Progenitor cell of endocrine pancreas (in vitro differentiated cells): ENCODE measurements at places on chromosomes 1 and 21.

- H3K27ac ChIP-seq = no peak overlapping the region
- H3K4me3 ChIP-seq = no peak overlapping the region
- no peak for DNase-seq
- no peaks in the 10 kb centered on the region for H3K27me3 ChIP-seq
- peaks cover 2% of the 10 kb centered on the region for H3K4me1 ChIP-seq
- no peaks in the 10 kb centered on the region for H3K36me3 ChIP-seq
Observed at GRCh38 chr21:32143241-32143939, 135.5 kb downstream of the MIS18A start.

DNA sequence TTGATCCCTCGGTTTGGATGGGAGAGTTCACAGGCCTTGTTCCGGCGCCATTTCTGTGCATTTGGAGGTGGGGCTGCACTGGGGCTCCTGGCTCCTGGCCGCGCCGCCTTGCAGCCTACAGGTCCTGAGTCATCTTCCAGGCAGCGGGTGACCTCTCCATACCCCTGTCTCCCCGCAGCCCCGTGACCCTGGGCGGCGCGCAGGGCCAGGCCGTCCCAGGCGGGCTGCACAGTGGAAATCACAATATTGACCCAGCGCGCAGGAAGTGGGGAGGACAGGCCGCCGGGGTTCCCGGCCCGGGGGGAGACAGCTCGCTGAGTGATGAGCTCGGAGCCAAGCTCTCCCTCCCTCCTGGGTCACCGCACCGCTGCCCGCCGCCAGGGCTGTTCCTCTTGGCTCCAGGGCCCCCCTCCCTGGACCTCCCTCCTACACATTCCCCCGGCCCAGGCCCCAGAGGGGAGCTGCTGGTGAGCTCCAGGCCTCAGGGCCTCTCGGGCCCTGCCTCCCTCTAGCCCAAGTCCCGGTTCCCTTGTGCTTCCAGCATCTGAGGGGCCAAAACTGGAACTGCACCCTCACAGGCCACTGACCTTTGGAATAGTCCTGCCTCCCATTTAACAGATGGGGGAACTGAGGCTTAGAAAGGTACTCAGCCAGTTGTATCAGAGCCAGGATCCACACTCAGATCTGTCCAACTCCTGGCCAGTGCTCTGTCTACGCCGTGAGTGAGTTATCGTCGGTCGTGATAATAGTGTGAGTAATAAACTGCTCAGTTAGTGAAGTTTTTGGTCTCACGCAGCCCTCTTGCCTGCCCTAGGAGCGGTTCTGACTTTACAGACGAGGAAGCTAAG lies 142.9 kb upstream of the WNT4 start:
- H3K36me3 ChIP-seq = no peaks in the 10 kb centered on the region
- H3K27ac ChIP-seq = no peak overlapping the region
- no peaks in the 10 kb centered on the region for H3K4me1 ChIP-seq
- DNase-seq = no peak
- no peak overlapping the region for H3K4me3 ChIP-seq

DNA sequence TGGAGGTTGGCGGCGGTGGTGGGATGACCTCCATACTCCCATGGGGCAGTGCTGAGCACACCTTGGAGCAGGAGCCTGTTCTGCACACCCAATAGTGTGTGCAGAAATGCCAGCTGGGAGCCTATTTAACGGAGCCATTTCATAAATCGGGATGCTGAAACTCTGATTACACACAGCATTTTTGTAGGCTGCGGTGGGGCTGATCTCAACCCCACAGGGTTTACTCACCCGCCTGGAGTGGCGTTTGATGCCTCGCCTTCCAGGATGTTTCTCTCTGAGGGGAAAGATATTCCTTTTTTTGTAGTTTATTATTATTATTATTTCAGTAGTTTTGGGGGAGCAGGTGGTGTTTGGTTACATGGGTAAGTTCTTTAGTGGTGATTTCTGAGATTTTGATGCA lies 82.6 kb upstream of the WDR26 start:
- peaks cover 2% of the 10 kb centered on the region for H3K27me3 ChIP-seq
- no peak overlapping the region for H3K4me3 ChIP-seq
- no peak overlapping the region for H3K27ac ChIP-seq
- H3K4me1 ChIP-seq = peaks cover 4% of the 10 kb centered on the region

- no peaks in the 10 kb centered on the region for H3K36me3 ChIP-seq
- H3K27me3 ChIP-seq = peaks cover 77% of the 10 kb centered on the region
- H3K4me3 ChIP-seq = no peak overlapping the region
- H3K27ac ChIP-seq = no peak overlapping the region
Observed at GRCh38 chr1:39720094-39720999, 18.3 kb upstream of the PPIE start.

- no peaks in the 10 kb centered on the region for H3K36me3 ChIP-seq
- no peaks in the 10 kb centered on the region for H3K27me3 ChIP-seq
- H3K27ac ChIP-seq = no peak overlapping the region
Observed at GRCh38 chr1:199067483-199067882, 428.6 kb downstream of the PTPRC start.

GRCh38 chr1:182565537-182565936 lies 23.5 kb downstream of the RNASEL start:
- H3K27me3 ChIP-seq = peaks cover 3% of the 10 kb centered on the region
- no peaks in the 10 kb centered on the region for H3K4me1 ChIP-seq
- H3K27ac ChIP-seq = no peak overlapping the region
- no peaks in the 10 kb centered on the region for H3K36me3 ChIP-seq

DNA sequence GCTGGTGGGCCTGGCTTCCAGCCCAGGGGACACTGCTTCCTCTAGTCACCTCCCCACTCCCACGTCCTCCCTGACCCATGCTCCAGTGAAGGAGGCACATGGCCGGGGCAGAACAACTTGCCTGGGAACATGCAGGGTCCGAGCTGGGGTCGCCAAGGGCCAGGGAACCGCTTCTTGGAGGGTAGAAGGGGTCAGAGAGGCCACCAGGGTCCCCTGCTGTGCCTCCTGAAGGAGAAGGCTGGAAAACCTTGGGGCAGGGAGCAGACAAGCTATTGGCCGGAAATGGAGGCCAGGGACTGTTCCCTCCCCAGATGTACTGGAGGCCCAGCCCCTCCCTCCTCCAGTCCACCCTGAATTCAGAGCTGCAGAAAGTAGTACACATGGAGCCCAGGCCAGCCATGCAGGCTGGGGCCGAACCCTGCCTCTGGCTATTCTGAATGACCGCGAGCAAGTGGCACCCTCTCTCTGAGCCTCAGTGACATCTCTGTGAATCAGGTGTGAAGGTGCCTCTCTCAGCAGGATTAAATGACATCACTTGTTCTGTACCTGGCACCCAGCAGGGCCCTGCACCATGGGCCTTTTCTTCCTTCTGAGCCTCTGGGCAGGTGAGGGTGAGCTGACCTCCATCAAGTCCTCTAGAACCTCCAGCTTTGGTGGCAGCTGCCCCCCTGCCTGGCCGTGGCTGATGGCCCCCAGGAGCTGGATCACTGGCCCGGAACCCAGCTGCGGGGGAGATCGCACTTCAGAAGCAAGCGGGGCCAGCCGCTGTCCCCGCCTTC lies 15.7 kb downstream of the SPOCD1 start:
- peaks cover 30% of the 10 kb centered on the region for H3K27me3 ChIP-seq
- no peak overlapping the region for H3K4me3 ChIP-seq
- no peak for DNase-seq
- no peak overlapping the region for H3K27ac ChIP-seq
- no peaks in the 10 kb centered on the region for H3K4me1 ChIP-seq

DNA sequence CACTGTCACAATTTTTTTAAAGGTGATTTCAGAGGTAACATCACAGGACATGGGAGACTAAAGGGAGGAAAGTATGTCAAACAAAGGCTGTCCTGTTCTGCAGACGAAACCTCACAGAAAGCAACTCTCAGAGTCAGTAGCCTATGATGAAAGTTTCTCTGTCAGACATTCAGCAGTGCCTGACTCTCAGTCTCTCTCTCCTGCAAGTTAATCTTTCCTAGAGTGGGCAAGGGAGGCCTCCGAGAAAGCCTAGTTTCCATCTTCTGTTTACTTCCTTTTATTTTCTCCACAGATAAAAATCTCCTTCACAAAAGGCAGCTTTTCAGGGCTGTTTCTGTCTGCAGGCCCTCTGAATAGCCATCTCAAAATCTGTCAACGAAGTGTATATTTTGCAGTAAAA lies 24.9 kb upstream of the FMO2 start:
- peaks cover 4% of the 10 kb centered on the region for H3K36me3 ChIP-seq
- peak overlapping the region; percentile 43 for H3K4me3 ChIP-seq
- no peak for DNase-seq
- H3K27me3 ChIP-seq = no peaks in the 10 kb centered on the region

DNA sequence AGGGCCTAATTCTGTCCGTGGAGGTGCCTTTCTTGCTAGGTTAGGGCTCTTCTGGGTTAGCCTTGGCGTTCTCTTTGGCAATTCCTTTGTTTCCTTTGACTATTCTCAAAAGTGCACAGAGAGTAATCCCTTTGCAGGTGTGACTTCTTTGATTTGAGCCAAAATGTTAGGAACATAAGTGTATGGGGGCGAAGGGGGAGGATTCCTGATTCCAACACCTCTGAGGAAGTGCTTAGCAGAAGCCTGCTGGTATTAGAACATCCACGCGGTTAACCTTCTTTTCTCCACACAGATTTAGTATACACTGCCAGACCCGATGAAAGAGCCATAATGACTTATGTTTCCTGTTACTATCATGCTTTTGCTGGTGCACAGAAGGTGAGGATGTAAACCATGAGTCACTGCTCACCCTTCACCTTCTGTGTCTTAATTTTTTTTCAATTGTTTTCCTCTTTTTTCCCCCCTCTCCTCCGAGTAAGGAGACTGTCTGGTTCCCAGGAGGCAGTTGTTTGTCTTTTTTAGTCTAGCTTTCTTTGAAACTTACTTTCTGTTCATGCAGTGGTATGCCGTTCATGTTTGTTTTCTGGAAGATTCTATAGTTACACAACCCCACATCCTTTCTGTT lies 48.0 kb downstream of the ACTN2 start:
- H3K36me3 ChIP-seq = peaks cover 2% of the 10 kb centered on the region
- H3K4me1 ChIP-seq = peaks cover 19% of the 10 kb centered on the region
- H3K27ac ChIP-seq = no peak overlapping the region
- H3K27me3 ChIP-seq = peaks cover 82% of the 10 kb centered on the region
- no peak overlapping the region for H3K4me3 ChIP-seq

GRCh38 chr1:180881806-180882509 lies 30.7 kb upstream of the KIAA1614 start:
- H3K36me3 ChIP-seq = peaks cover 6% of the 10 kb centered on the region
- peak overlapping the region; percentile 84 for H3K27ac ChIP-seq
- H3K4me1 ChIP-seq = peaks cover 8% of the 10 kb centered on the region
- H3K4me3 ChIP-seq = no peak overlapping the region

GRCh38 chr1:180953291-180954004 lies 40.8 kb downstream of the KIAA1614 start:
- H3K27ac ChIP-seq = no peak overlapping the region
- peaks cover 13% of the 10 kb centered on the region for H3K36me3 ChIP-seq
- H3K27me3 ChIP-seq = no peaks in the 10 kb centered on the region
- H3K4me3 ChIP-seq = no peak overlapping the region
- H3K4me1 ChIP-seq = no peaks in the 10 kb centered on the region

DNA sequence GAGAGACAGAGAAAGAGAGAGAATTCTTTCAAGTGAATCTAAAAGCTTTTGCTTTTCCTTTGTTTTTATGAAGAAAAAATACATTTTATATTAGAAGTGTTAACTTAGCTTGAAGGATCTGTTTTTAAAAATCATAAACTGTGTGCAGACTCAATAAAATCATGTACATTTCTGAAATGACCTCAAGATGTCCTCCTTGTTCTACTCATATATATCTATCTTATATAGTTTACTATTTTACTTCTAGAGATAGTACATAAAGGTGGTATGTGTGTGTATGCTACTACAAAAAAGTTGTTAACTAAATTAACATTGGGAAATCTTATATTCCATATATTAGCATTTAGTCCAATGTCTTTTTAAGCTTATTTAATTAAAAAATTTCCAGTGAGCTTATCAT lies 117.6 kb downstream of the PTPRC start:
- no peaks in the 10 kb centered on the region for H3K36me3 ChIP-seq
- H3K27me3 ChIP-seq = no peaks in the 10 kb centered on the region
- no peak overlapping the region for H3K27ac ChIP-seq
- no peak for DNase-seq
- no peaks in the 10 kb centered on the region for H3K4me1 ChIP-seq
- no peak overlapping the region for H3K4me3 ChIP-seq

DNA sequence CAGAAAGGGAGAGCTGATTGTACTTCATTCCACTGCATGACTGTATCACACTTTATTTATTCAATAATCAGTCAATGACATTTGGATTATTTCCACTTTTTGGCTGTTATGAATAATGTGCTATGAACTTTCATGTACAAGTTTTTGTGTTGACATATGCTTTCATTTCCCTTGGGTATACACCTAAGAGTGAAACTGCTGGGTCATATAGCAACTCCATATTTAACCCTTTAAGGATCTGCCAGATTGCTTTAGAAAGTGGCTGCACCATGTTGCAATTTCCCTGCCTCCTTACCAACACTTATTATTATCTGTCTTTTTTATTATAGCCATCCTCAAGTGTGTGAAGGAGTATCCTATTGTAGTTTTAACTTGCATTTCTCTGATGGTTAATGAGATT lies 108.8 kb upstream of the KCNK1 start:
- H3K4me3 ChIP-seq = no peak overlapping the region
- peaks cover 4% of the 10 kb centered on the region for H3K4me1 ChIP-seq
- H3K36me3 ChIP-seq = no peaks in the 10 kb centered on the region
- no peak for DNase-seq
- H3K27me3 ChIP-seq = no peaks in the 10 kb centered on the region

DNA sequence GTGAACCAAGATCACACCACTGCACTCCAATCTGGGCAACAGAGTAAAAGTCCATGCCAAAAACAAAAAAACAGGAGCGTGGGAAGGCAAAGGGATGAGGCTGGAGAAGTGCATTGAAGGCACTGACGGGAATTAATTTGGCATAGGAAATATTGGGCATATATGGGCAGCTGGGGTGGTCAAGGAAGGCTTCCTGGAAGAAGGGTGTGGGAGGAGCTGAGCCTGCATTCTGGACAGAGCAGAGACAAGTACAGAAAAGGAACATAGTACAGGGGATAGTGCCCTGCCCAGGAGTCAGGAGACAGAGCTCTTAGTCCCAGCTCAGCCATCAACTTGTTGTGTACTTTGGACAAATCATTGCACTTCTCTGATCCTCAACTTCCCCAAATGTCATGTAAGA lies 11.7 kb downstream of the SDC3 start:
- no peak overlapping the region for H3K4me3 ChIP-seq
- peaks cover 4% of the 10 kb centered on the region for H3K27me3 ChIP-seq
- no peak for DNase-seq
- H3K36me3 ChIP-seq = no peaks in the 10 kb centered on the region

GRCh38 chr1:5858844-5859407 lies 133.3 kb downstream of the NPHP4 start:
- no peaks in the 10 kb centered on the region for H3K4me1 ChIP-seq
- peaks cover 1% of the 10 kb centered on the region for H3K36me3 ChIP-seq
- no peak overlapping the region for H3K27ac ChIP-seq
- DNase-seq = no peak
- H3K27me3 ChIP-seq = no peaks in the 10 kb centered on the region
